Stimulated activated CD4-positive, alpha-beta T cell treated with anti-CD3 and anti-CD28 coated beads, TNF-alpha, amount 100 ng/mL, for 4 hours (primary cell): ENCODE measurements at places on chromosomes 1 and 21.

DNA sequence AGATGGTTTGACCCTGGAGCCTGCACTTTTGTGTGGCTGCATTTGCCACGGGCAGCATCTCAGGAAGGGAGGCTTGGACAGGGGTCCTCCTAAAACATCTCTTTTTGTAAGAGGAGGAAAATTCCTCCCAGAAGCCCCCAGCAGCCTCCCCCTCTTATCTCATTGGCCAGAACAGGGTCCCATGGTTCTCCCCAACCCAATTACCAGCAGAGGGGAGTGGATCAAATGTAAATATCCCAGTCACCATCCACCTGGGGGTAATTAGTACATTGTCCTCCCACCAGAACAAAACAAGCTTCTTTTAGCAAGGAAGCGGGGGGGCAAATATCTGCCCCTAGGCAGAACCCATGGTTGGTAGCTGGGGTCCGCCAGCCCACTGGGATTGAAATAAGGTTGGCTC lies 44.7 kb upstream of the TENT5B start:
- no peak for DNase-seq

- no peak for DNase-seq
Observed at GRCh38 chr1:20689645-20690056, 28.2 kb downstream of the KIF17 start.

- DNase-seq = no peak
Observed at GRCh38 chr21:30839304-30839703, 9.7 kb upstream of the KRTAP7-1 start.

DNA sequence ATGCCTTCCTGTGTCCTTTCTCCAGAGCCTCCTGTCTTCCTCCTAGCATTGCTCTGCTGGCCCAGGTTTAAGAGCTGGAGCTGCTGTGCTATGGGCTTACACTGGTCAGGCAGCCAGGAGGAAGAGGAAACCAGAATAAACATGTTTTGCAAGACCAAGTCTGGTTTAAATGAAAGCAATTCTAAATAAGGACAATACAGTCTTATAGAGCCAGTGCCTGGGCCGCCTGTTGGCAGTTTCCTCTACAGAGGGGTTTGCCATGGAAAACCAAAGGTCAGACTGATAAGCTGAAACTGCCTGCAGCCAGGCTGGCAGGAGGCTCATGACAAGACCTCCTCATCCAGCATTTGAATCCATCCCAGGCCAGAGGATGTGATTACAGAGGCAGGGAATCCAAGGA lies 92.9 kb upstream of the FGGY start:
- DNase-seq = no peak

- DNase-seq = no peak
Observed at GRCh38 chr1:12690156-12690555, 25.8 kb upstream of the AADACL3 start.

DNA sequence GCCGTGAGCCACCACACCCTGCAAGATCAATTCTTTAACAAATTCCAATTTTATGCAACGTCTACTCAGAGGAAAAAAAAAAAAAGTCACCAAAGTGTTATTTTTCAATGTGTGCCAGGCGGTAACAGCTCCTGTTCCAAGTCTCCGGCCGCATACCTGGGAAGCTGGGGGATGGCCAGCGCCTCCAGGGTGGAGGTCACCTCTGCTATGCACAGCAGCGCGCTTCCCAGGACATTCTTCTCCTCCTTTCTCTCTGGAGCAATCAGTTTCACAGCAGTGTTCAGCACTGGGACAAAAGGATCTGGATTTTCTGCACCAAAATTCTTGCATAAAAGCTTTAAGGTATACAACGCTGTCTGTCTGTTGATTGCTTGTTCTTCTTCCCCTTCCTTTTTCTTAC lies 34.3 kb downstream of the LGALS8 start:
- DNase-seq = no peak

GRCh38 chr1:39410915-39411436 lies 80.5 kb upstream of the BMP8A start:
- DNase-seq = peak; percentile 21

- DNase-seq = no peak
Observed at GRCh38 chr1:58233729-58234128, 312.8 kb downstream of the OMA1 start.

GRCh38 chr21:45404730-45405270 lies at the start of gene COL18A1:
TSS of gene COL18A1 (plus strand) at chr21:45405165. CDS start at chr21:45405231, 66 bp downstream.
- DNase-seq = peak; percentile 26

GRCh38 chr1:247175458-247175857 lies 3.6 kb upstream of the ZNF124 start:
- DNase-seq = no peak

GRCh38 chr1:64759968-64760367 lies 15.1 kb downstream of the RAVER2 start:
- DNase-seq = no peak

GRCh38 chr1:209150114-209150513 lies 433.4 kb upstream of the CAMK1G start:
- no peak for DNase-seq

DNA sequence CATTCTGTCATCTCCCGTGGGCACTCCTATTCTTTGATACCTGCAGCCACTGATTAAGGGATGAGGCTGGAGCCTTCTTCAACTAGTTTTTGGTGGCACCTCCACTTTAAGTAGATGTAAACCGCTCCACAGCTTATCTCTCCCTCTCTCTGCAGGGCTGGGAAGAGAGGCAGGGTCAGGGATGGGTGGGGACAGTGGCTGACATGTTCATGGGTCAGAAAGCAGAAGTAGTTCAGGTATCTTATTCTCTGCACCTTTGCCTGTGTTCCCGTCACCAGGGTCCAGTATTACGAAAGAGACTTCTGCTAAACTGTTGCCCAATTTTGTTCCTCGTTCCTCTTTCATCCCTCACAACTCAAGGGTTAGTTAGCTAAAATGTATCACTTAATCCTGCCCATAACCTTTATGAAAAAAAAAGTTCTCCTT lies 51.7 kb upstream of the EDEM3 start:
- DNase-seq = no peak

DNA sequence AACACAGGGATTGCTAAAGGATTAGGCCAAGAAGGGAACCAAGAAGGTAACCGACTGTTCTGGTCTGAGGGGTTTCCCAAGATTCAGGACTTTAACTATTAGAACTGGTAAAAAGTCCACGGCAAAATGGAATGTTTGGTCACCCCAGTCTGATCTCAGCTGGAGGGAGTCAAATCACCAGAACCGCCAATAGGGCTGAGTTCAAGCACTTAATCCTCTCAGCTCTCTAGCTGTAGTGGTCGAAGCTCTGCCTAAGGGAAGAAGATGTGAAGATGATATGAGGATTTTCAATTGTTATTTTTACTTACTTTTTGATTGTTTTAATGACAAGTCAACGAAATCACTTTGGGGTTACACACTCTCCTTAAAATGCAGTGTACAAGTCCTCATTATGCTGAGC lies 29.1 kb downstream of the F5 start:
- no peak for DNase-seq

GRCh38 chr1:150568594-150568966 lies 10.8 kb downstream of the MCL1 start:
- DNase-seq = no peak

- DNase-seq = no peak
Observed at GRCh38 chr1:117030271-117030877, 28.8 kb downstream of the CD101 start.

- DNase-seq = no peak
Observed at GRCh38 chr1:162028726-162029125, 5.1 kb upstream of the OLFML2B start.

GRCh38 chr1:28108001-28108400 lies 19.6 kb upstream of the EYA3 start:
- no peak for DNase-seq

GRCh38 chr21:39265603-39266002 lies 47.8 kb downstream of the BRWD1 start:
- no peak for DNase-seq

GRCh38 chr1:184851822-184852746 lies 97.4 kb upstream of the EDEM3 start:
- DNase-seq = no peak

DNA sequence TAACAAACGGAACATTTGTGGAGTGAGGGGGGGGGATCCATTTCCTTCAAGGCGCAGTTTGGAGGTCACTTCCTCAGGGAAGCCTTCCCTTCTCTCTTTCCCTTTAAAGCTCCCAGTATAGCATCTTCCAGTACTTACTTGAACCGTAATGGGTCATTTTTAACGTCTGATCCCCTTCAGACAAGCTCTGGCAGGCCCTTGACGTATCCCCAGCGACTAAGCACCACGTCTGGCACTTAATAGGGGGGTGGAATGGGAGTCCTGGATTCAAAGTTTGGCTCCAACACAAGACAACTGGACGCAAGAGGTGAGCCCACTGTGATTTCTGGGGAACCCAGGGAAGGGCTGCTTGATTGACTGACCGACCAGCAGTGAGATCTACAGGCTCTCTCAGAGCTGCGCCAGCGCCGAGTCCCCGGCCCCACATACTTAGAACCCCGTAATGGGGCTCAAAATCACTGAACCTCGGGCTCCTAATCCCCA lies 441 bp downstream of the YARS1 start:
- DNase-seq = no peak

DNA sequence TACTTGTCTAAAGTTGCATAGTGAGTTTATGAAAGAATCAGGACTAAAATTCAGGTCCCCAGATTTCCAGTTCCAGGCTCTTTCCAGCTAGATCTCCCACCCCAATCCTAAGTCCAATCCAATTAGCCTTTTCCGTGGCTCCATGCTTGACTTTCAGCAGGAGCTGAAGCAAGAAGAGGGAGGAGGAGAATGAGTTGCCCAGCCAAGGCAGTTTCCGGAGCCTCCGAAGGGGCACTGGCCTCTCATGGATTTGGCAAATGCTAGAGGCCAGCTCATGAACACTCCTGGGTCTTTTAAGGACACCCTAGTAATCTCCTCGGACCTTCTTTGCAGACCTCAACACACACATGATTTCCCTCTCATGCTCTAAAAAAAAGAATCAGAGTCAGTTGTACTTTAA lies 10.5 kb upstream of the LRRC52 start:
- DNase-seq = no peak

DNA sequence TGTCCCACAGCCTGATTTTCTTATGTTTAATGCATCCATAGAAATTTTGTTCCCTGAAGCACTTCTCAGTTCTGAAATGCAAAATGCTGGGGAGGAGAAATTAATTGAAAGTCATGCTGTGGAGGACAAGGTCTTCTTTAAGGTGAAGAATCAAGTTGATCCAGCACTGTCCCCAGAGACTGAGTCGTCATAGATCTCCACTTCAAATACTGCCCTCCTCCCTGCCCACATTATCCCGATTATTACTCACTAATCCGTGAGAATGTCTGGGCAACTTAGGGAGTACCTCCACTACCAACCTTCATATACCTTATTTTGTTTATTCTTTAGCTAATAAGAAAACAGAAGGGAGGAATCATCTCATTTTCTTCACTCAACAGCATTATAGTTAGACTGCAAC lies 70.0 kb upstream of the FMN2 start:
- DNase-seq = no peak

DNA sequence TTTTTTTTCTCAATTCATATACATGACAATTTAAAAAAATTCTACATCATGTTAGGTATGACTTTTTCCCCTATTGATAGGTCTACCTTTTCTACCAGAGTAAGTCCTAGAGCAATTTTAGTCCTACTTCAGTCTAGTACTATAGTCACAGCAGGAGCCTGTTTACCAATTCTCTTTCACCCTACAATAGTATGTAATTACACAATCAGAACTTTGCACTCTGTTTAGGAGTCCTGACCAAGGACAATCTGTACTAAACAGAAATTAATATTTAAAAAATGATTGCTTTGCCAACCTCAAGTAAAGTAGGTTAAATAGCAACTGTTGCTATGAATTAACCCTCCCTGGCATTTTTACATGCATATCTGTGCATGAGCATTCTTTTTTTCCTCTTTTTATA lies 810 bp upstream of the CYP4A11 start:
- no peak for DNase-seq

DNA sequence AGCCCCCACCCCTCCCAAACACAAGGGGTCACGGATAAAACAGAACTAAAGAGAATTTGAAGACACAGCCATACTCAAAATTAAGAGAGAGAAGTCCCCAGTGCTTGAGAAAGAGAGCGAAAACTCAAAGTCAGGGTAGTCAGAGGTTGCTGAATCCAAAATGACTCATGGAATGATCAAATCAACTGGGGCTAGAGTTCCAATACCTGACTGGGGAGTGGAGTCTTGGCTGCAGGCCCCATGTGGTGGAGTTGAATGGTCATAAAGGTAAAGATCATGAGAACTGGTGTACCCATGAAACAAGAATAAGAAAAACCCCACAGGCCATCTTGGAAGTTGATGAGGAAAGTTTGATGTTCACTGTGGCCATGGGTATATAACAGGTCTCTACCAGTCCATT lies 84.5 kb upstream of the LRRN2 start:
- no peak for DNase-seq

DNA sequence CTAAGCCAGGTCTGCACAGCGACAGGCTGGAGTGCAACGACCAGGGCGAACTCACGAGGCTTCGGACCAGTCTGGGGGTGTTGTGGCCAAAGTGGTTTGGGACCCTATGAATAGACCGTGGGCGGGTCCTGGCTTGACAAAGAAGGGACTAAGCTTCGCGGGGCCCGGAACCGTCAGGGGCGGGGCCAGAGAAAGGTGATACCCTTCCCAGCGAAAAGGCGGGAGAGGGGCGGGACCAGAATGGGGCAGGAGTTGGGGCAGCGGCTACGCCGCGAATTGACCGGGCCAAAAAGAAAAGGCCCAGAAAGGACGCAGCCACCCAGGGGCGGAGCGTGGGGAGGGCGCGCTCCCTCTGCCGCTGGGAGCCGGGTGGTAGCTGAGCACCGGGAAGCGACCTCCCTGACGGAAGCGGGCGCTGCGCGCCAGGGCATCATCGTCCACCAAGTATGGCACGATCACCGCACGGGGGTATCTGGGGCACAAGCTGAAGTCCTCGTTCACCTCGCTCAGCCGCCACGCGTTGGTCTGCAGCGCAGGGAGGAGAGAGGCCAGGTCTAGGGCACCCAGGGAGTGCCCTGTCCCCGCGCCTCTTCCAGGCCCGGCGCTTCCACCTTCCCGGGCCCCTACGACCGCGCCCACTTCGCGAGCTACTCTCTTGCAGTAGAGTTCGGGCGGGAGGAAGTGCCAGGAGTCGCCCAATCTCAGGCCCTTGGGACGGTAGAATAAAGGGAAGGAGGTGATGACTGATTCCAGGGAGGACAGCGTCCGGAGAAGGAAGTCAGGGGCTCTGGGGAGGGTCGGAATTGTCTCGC lies 6.7 kb upstream of the FAM167B start:
- no peak for DNase-seq

GRCh38 chr1:9476790-9477463 lies 62.3 kb upstream of the SLC25A33 start:
- DNase-seq = no peak

- no peak for DNase-seq
Observed at GRCh38 chr1:106952776-106953175, 103.7 kb upstream of the PRMT6 start.

GRCh38 chr1:181405584-181405983 lies 77.7 kb upstream of the CACNA1E start:
- DNase-seq = no peak

- DNase-seq = no peak
Observed at GRCh38 chr1:1212780-1213344, 1.1 kb downstream of the TNFRSF4 start.

- no peak for DNase-seq
Observed at GRCh38 chr1:51612447-51612961, 4.4 kb upstream of the OSBPL9 start.

- no peak for DNase-seq
Observed at GRCh38 chr1:222307621-222308020, 240.3 kb downstream of the HHIPL2 start.
